Activated T-cell treated with anti-CD3 and anti-CD28 coated beads for 48 hours (primary cell): ENCODE measurements at places on chromosomes 1 and 21.
A peak's percentile ranks its signal among the peaks of the same experiment; 100 is the strongest.

DNA sequence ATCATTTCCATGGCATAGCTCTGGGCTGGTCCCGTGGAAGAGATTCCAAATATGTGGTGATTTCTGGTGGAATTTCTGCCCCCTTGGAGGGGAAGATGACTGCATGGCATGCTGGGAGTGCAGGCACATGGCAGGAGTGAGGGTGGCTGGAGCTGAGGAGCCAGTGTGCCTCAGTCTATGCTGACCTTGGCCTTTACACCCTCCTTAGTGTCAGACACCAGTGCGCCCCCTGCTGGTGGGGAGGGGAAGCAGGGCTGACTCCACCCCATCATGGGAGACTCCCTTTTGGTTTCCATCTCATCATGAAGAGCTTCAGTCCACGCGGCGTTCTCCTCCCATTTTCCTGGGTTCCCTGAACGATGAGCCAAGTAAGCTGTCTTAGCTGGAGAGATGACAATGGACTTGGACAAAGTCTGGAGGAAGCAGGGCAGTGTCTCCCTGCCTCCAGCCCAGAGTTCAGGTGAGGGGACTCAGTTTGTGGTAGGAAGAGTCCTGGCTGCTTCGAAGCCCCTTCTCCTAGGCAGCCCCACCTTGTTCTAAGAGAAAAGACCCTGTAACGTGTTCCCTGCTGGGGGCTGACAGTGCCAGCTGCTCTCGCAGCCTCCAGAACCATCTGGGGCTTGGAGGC is 10.3 kb downstream of the ALX3 start:
- peak; percentile 72 for DNase-seq

DNA sequence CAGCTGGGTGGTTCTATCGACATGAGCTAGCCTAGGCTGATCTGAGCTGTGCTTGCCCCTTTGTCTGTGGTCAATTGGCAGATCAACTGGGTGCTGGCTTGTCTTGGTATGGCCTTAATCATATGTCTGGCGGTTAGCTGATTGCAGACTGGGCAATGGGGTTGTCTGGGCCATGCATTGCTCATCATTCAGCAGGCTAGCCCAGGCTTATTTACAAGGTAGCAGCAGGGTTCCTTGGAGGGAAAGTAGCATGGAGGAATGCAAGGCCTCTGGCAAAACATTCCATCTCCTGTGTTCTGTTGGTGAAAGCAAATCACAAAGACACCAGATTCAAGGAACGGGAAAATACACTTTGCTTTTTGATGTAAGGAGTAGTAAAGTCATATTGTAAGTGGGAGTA is 84.0 kb upstream of the IVNS1ABP start:
- no peak for DNase-seq

- peak; percentile 56 for DNase-seq
These were observed 9.0 kb downstream of the CLDN19 start for GRCh38 chr1:42730988-42731387.

GRCh38 chr1:229199261-229200243 is 71.4 kb upstream of the RAB4A start:
- DNase-seq, result no peak

DNA sequence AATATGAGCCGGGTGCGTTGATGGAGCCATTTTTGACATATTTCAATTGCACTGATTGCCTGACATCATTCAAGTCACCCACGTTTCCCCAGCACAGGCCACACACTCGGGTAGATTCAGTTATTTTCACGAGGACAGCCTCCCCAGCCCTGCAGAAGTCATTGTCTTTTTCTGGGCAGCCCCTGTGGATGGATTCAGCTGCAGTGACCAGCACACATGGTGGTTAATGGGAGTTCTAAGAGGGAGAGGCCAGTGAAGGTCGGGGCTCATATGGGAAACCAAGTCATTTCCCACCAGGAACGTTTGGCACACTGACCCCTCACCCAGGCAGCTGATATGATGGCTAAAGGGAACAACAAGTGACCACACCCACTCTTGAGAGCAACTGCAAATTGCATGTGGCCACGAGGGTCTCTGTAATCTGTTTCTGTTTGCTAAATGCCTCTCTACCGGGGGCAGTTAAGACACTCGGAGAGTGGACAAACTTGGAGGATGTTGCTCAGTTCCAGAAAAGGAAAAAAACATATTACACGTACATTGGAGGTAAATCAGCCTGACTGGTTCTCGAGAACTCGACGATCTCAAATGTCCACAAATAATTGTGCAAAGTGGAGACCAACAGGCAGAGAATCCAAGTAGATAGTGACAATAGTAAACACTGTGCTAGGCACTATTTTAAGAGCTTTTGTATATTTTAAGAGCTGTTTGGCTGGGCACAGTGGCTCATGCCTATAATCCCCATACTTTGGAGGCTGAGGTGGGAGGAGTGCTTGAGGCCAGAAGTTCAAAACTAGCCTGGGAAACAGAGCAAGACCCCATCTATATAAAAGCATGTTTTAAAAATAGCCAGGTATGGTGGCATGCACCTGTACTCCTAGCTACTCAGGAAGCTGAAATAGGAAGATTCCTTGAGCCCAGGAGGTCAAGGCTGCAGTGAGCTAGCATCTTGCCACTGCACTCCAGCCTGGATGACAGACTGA is 167.2 kb upstream of the IRF2BP2 start:
- no peak for DNase-seq

DNA sequence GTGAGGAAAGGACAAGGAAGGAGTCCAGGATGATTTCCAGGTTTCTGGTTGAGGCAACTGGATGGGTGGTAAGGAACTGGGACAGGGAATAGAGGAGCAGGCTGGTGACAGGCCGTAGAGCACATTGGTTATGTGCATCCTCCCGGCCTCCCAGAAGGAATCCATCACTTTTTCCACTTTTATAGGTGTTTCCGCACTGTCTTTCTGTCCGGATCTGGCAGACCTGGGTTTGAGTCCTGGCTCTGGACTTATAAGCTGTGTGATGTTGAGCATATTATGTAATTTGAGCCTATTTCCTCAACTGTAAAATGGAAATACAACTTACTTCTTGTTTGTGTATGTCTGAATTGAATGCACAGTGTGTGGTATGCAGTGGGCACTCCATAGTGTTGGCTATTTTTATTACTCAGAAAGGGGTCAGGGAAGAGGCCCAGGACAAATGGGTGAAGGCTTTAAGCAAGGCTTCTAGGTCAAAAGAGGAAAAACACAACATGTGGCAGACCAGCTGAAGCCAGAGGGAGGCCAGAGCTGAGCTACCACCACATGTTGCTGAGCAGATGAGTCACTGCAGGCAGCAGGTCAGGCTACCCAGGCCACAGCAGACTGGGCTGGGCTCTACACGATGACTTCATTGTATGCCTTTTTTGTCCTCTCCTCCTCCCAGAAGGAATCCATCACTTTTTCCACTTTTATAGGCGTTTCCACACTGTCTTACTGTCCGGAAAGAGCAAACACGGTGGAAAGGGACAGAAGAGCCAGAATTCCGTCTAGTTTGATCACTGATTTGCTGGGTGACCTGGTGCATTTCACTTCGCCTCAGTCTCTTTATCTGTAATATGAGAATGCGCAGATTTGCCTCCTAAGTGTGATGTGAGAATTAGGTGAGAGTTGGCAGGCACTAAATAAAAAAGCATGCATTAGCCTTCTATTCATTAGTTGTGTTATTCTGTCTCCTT is 791 bp upstream of the MAST2 start:
- no peak for DNase-seq

- DNase-seq, result no peak
These were observed 23.9 kb downstream of the CITED4 start for GRCh38 chr1:40838045-40838979.

DNA sequence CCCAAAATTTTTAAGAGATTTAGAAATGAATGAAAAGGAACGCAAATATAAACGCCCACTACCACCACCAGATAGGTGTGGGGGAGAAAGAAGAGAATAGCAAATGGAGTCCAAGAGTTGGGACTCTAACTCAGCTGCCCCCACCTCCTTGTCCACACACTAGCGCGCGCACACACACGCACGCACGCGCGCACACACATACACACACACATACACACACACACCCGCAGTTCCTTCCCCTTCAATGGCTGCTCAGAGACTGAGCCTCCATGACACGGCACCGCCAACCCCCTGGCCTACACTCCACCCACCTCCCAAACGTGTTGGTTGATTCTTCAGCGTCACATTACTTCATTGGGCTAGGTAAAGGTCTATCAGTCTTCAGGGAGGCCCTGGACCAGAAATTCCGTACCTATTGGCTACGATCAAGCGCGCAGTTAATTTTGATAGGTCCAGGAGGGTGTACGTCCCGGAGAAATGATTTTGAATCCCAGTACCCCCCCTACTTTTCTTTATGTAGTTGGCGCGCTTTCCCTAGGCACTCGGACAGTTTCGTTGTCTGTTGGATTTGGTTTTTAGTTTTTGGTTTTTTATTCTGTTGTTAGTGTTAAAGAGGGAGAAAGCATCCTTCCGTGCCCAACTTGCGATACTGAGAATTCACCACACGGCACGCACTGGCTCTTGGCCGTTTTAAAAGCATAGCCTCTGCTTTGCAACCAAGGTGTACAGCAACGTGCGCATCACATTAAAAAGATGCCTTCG is at the start of gene ANP32E:
ANP32E (minus strand) TSS at position 261 of the 762 bp plus-strand sequence. CDS start 326 bp downstream, outside the sequence.
- DNase-seq, result peak; percentile 86
